ENCODE measurements at places on chromosomes 3 and 15. TPM values are rescaled to one million over a fixed set of nuclear protein-coding genes. Genes with fewer than 3 reads are reported as not detected.

DNA sequence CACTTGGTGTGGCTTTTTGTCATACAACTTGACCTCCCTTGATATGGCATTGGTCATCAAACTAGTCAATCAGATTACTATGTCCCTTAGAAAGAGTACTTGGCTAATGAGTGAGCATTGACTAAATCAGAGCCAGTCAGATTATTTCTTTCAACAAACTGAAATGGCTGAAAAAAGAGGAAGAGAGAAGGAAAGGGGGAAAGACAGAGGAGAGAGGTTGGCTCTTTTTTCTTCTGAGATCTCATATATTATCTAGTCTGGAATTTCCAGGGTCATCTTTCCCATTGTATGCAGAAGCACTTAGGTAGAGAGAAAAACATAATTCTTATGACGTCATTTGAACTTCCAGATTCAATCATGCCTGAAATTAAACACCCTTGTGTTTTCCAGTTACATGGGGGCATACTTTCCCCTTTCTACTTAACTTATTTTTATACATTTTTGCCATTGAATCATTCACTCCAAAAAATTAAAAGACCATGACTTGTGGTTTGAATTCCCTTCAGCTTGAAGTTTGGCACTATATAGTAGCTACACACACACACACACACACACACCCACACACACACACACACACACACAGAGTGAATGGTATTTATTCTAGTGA, 387.8 kb downstream of the LSAMP start:
- no peaks in the 10 kb centered on the region for H3K36me3 ChIP-seq
- H3K27me3 ChIP-seq, result no peaks in the 10 kb centered on the region
- no peak overlapping the region for H3K4me3 ChIP-seq
- no peak overlapping the region for H3K27ac ChIP-seq
- no peak for DNase-seq
- H3K4me1 ChIP-seq, result peaks cover 3% of the 10 kb centered on the region

DNA sequence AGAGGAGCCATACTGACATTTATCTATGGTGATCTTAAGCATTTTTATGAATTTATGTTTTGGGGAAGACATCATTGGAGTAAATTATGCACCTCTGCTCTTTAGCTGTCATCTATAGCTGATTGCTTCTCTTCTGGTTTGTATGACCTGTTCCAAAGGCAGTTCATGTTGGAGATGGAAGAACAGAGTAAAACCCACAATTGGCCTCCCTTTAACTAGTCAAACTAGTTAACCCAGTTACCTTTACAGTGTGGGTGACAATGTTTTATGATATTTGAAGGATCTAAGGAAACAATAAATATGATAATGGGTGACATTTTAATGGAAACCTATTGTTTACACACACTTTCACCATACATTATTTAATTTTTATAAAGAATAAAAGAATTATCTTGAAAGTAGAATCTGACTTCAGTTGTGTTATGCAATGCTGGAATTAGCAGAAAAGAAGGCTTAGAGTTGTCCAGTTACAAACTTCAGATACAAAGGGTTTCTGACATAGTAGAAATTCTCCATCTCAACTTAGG, 263.5 kb downstream of the NFKBIZ start:
- H3K36me3 ChIP-seq, result no peaks in the 10 kb centered on the region
- no peak for DNase-seq
- H3K27me3 ChIP-seq, result no peaks in the 10 kb centered on the region
- no peak overlapping the region for H3K27ac ChIP-seq
- no peaks in the 10 kb centered on the region for H3K4me1 ChIP-seq

The GPR149 gene
- not detected for total RNA-seq

The NTRK3 gene
- total RNA-seq, result 4.4 TPM

DNA sequence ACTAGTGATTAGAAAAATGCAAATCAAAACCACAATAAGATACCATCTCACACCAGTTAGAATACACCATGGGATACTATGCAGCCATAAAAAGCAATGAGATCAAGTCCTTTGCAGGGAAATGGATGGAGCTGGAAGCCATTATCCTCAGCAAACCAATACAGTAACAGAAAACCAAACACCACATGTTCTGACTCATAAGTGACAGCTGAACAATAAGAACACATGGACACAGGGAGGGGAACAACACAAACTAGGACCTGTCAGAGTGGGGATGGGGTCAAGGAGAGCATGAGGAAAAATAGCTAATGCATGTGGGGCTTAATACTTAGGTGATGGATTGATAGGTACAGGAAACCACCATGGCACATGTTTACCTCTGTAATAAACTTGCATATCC, 36.0 kb upstream of the CCNL1 start:
- no peak for DNase-seq
- no peak overlapping the region for H3K4me3 ChIP-seq
- H3K27me3 ChIP-seq, result no peaks in the 10 kb centered on the region
- H3K4me1 ChIP-seq, result no peaks in the 10 kb centered on the region
